ENCODE measurements at places on chromosomes 13 and 19.

DNA sequence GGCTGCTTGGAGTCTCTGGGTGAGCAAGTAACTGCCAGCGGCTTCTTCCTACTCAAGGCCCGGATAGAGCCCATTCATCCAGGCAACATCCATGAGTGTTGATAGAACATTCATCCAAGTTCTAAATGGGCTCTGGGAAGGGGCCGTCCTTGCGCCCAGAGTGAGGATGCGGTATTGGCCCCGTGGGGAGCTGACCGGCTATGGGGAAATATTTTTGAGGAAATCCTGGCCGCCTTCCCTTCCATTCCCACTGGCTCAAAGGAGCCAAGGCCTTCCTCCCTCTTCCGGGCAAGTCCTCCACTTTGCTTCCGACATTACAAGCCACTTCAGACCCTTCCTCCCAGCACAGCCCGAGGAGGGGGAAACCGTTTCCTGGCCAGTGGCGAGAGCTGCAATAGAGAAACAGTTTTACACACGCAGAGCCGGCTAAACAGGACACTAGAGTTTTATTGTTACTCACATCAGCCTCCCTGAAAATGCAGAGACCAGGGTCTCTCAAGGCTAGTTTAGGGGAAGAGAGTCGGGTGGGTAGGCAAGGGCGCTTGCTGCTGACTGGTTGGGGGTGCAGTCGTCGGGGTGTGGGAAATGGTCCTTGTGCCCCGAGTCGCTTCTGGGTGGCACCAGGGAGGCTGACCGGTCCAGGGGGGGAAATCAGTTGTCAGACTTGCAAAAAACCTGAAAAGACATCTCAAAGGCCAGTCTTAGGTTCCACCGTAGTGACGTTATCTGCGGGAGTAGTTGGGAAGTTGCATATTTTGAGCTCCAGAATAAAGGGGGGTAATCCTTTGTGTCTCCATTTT, 37.5 kb downstream of the C13orf46 start:
- DNase-seq: no peak

- no peak for DNase-seq
These were observed 78.8 kb downstream of the CHST8 start for GRCh38 chr19:33700408-33701013.

DNA sequence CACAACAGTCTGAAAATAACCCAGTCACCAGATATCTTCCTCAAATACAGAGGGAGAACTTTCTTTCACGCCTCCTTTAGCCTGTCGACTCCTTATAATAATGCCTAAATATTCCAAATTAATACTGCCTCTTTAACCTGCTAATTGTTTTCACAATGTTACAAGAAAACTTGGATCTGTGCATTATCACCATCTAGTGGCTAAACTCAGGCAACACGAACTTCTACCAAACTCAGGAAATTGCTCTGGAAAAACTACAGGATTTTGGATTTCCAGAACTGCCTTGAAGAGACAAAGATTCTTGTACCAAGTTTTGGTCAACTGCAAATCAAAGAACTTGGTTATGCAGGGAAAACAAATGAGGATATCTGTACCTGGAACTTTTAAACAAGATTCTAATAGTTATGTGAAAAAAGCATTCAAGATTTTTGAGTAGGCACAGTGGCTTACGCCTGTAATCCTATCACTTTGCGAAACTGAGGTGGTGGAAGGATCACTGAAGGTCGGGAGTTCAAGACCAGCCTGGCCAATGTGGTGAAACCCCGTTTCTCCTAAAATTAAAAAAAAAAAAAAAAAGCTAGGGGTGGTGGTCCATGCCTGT, 10.8 kb downstream of the CLN5 start:
- no peak for DNase-seq

- peak; percentile 45 for DNase-seq
These were observed 204.2 kb downstream of the USP12 start for GRCh38 chr13:26967119-26968038.

GRCh38 chr19:50362030-50362412, 3.4 kb downstream of the NAPSA start:
- DNase-seq: no peak

DNA sequence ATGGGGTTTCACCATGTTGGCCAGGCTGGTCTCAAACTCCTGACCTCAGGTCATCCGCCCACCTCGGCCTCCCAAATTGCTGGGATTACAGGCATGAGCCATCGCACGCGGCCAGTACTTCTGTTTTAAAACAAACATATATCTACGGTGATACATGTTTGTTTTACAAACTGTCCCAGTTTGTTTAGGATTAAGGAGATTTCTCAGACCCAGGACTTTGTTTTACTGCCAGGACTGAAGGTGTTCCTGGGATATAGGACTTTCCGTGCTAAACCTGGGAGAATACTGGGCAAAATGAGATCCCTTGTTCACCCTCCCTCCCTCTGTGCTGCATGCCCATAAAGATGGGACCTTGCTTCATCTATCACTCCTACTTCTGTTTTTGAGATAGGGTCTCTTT, 8.8 kb downstream of the NLRP8 start:
- no peak for DNase-seq

GRCh38 chr19:19782783-19783182, 38.8 kb downstream of the ZNF506 start:
- DNase-seq: no peak

GRCh38 chr19:42191855-42192254, 25.6 kb downstream of the DEDD2 start:
- peak; percentile 59 for DNase-seq

DNA sequence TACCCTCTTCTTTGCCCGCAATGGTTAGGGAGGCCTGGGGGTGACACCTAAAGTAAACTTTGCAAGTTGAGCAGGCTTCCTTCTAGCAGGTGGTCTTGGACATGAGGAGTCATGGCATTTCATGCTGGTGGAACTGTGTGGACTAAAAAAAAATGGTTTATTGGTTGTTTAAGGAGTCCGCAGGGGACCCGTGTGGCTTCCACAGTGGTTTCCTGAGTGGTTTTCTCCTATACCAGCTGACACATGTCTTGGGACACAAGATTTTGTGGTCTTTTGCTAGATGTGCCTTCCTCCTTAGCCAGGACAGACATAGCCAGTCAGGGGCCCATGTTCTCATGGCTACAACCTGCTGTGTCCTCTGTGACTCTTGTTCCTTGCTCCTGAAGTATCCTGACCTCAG, 1.5 kb downstream of the ZNF543 start:
- no peak for DNase-seq

DNA sequence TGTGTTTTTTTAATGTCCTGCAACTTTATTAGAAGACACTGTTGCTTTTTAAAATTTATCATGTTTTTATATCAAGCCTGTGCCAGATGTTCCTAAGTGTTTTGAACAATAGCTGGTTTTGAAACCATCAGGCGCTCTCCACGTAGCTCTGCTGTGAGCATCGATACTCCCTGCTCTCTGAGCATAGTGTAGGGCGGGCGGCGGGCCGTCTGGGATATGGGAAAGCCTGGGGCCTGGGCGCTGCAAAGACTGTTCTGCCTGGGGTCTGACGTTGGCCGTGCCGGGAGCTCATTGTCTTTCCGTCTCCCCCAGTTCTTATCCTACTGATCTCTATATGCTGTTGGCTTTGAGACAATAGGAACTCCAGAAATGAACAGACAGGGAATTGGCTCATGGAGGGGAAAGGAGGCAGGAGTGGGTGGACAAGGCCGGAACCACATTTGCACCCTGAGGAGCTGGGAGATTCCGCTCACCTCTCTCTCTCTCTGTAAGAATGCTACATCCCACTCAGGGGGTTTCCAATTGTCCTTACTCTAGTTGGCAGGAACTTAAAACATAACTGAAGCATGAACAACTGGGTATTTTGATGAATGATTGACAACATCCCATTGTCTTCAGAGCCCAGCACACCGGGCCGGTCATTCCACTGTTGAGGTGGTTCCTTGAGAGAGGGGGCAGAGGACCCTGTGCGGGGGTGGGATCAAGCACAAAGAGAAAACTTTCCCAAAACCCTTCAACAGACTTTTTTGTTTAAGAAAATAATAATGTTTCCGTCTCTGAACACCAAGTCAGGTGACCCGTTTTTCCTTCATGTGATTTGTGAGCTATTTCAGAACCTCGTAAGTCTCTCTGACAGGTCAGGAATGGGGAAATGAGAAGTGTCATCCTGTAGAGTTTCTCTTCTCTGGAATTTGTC, 64.7 kb downstream of the COL4A2 start:
- no peak for DNase-seq

DNA sequence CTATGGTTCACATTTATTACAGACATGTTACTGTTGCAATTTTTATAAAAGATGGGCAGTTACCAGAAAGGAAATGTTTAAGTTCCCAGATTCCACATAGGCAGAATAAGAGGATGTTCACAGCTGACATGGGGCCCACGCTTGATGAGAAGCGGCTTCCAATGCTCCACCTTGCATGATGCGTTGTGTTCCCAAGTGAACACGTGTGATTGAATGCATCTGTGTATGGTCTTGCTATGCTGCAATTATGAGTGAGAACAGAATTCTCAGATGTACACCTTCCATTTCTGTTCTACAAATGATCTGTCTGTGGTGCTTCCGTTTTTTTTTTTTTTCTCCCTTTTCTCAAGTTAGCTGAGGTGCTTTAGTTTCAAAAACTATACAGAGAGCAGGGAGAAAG, 15.5 kb downstream of the UPF3A start:
- DNase-seq: no peak

GRCh38 chr13:74026753-74027152, 107.5 kb downstream of the KLF12 start:
- no peak for DNase-seq

DNA sequence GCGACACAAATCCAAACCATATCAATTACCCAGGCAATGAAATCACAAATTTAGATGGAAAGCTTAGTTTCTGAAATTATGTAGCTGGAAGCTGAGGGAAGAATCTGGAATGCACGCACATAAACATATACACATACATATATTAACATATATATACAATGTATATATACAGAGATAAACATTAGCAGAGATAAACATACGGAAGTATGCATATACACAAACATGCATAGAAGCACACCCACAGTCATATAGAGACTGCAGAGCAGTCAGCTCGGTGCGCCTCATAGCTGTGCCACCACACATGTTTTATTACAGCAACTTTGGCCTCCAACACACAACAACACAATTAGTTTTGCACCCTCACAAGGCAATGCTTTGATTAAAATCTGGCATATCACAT, 288.1 kb downstream of the TEX29 start:
- DNase-seq: no peak

DNA sequence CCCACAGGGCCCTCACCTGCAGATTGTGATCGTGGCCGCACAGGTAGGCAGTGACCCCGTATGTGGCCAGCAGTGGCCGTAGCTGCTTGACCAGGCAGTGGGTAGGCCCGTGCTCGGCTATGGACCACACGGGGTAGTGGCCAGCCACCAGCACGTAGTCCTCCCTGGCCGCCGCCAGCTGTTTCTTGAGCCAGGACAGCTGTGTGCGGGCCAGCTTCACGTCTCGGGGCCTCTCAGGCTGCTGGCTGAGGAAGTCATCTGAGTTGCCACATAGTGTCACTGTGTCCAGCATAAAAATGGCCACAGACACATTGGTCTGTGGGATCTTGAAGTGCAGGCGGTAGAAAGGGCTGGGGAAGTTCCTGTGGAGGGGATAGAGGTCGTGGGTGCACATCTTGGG, 1.2 kb downstream of the ACP5 start:
- no peak for DNase-seq

GRCh38 chr13:74067818-74068217, 66.4 kb downstream of the KLF12 start:
- DNase-seq: no peak

- DNase-seq: no peak
These were observed 12.9 kb downstream of the CCDC70 start for GRCh38 chr13:51874651-51875050.

- DNase-seq: no peak
These were observed 2.3 kb upstream of the ADAMTS10 start for GRCh38 chr19:8612807-8613171.

GRCh38 chr13:112251930-112252585, 124.1 kb upstream of the SPACA7 start:
- no peak for DNase-seq

DNA sequence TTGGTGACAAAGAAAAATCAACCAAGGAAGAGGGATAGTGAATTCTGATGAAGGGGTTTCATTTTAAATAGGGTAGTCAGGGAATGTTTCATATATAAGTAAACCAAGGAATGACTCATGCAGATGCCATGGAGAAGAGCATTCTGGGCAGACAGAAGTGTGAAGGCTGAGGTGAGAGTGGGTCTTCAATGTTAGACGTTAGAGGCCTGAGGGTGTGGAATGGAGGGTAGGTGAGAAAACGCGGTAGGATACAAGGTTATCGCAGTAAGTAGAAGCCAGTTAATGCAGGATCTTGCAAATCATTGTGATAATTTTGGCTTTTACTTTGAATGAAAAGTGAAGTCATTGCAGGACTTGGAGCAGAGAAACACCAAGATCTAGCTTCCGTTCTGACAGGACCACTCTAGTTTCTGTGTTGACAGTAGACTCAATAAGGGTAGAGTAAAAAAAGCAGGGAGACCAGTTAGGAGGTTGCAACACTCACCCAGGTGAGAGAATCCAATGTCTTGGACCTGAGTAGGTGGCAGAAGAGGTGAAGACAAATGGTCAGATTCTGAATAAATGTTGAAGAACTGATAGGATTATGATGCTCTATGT, 225.2 kb upstream of the TMTC4 start:
- no peak for DNase-seq

GRCh38 chr19:15782211-15782610, 5.2 kb upstream of the OR10H5 start:
- no peak for DNase-seq

DNA sequence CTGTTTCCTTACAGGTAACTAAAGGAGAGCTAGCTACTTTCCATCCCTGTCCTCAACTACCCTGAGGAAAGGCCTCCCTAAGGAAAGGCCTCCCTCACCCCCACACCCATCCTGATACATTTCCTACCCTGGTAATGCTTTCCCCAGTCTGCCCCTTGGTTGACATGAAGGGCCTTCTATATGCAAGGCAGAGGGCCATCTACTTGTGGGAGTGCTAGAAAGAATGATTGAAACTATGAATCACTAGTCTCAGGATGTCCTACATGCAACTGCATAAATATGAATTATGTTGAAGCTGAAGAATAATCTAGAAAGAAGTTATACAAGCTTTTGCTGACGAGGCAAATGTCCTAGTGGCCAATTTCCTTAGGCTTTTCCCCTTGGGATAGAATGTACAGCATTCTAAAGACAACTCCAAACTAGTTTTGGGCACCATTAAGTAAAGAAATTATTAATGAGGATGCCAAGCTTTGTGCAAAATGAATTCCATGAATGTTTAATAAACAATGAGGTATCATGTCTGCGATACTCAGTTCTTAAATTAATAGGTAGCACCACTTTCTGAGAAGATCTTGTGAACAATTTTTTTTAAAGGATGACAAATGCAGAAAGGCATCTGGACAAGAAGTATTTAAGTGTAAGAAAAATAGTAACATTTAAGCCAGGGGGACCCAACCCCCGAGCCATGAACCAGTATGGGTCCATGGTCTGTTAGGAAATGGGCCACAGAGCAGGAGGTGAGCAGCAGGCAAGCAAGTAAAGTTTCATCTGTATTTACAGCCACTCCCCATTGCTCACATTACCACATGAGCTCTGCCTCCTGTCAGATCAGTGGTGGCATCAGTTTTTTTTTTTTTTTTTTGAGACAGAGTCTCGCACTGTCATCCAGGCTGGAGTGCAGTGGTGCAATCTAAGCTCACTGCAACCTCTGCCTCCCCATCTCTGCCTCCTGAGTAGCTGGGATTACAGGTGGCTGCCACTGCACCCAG, 223.0 kb downstream of the LHFPL6 start:
- DNase-seq: no peak

- no peak for DNase-seq
These were observed 122.9 kb upstream of the SPRY2 start for GRCh38 chr13:80463673-80464352.

- no peak for DNase-seq
These were observed 95.7 kb upstream of the SPRY2 start for GRCh38 chr13:80436571-80437169.

- DNase-seq: no peak
These were observed at the start of gene SBK2 for GRCh38 chr19:55536951-55537740. Gene SBK2, minus strand, starts transcription at chr19:55537133. Its CDS starts 839 bp downstream, at chr19:55536294.
